ENCODE measurements at places on chromosomes 4 and X.

GRCh38 chrX:48702032-48702431, 5.5 kb downstream of the SUV39H1 start:
- no peak for DNase-seq

- DNase-seq = no peak
These were observed 6.4 kb upstream of the VAMP7 start for GRCh38 chrX:155874571-155875244.

DNA sequence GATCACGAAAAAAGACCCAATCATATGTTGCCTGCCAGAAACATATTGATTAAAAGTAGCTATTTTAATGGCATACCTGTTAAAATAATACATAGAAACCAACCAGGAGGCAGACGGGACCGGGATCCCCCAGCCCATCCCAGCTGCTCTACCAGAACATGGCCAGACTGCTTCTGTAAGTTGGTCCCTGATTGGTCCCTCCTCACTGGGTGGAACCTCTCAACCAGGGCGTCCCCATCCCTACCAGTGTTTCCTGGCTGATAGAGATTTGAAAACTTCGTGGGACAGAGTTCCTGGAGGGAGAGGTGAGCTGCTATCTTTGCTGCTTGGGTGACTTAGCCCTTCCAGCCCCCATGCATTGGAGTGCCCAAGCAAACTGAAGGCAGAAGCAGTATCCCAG, 256.2 kb downstream of the TRAM1L1 start:
- no peak for DNase-seq

DNA sequence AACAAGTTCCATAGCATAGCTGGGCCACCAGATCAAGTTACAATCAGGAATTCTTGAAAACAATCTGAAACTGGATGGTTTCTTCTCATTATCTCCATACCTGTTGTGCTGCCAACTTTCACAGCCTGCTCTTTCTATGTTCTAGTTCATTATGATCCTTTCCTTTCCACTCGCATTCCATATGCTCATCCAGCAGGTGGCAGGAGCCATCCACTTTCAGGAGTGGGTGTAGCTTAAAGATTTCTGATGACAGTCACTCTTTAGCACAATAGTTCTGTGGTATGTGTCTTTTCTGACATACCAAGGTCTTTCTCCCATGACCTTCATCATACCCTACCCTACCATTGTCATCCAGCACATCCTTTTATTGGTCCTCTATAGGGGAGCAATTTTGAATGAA, 46.4 kb downstream of the PAGE2 start:
- no peak for DNase-seq

- DNase-seq = no peak
These were observed 177.3 kb upstream of the EMCN start for GRCh38 chr4:100695039-100695654.

DNA sequence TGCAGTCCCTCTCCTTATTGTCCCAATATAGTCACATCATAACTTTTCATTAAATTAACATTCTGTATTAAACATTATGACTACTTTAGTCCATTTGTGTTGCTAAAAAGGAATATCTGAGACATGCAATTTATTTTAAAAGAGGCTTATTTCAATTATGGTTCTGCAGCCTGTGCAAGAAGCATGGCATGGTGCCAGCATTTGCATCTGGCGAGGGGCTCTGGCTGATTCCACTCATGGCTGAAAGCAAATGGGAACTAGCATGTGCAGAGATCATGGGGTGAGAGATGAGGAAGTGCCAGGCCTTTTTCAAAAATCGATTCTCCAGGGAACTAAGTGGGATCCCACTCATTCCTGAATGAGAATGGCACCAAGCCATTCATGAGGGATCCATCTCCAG, 476.3 kb upstream of the RPS6KA3 start:
- DNase-seq = no peak

- no peak for DNase-seq
These were observed 316.3 kb downstream of the DCTD start for GRCh38 chr4:182600856-182601255.

- no peak for DNase-seq
These were observed 180.6 kb downstream of the OPHN1 start for GRCh38 chrX:68252664-68253063.

GRCh38 chr4:53527930-53528329, 63.4 kb downstream of the LNX1 start:
- DNase-seq = no peak

DNA sequence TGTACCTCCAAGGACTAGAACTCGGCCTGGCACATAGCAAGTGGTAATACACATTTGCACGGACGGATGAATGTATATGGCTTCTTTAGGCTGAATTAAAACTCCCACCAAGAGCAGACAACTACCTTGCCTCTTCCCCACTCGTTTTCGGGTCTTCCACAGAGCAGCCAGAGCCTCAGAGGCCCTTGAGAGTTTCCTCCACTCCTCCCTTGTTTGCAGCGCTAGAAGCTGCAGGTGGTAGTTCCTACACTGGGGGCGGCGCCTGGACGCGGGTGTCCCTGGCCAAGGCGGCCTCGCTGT, 10.2 kb upstream of the INTU start:
- no peak for DNase-seq

GRCh38 chr4:55175779-55176231, 50.4 kb upstream of the KDR start:
- DNase-seq = no peak

DNA sequence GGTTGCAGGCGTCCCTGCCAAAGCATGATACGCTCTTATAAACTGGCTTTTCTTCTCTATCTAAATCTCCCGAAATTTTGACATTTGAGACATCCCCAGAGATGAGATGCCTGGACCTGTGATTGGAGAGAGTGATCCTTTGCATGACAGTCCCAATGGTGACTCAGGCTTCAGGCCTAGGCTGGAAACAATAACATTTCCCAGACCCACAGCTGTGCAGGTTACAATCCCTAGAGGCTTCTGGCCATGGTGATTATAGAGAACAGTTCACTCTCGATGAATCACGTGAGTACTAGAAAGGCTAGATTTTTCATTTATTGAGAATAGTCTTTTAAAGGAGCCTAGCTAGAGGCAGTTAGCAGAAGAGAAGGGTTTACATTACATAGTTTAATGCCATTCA, 75.9 kb downstream of the SPATA18 start:
- no peak for DNase-seq

- DNase-seq = no peak
These were observed 62.4 kb upstream of the PPARGC1A start for GRCh38 chr4:23952258-23952657.

DNA sequence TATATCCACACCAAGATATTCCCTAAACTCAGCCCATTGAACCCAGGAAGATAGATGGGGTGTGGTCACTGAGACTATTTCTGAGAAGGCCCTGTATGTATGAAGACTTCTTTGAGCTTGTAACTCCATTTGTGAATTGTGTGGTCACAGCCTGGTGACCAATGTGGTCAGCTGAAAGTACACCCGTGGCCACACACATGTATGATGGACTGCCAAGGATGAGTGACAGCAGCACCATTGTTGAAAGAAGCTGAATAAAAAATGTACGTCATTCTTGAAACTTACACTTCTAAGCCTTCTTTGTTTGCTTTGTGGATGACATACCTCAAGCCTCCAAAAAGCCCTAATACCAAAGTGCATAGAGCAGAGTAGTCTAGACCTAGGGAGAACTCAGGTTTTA, 581.4 kb downstream of the RAB28 start:
- no peak for DNase-seq

DNA sequence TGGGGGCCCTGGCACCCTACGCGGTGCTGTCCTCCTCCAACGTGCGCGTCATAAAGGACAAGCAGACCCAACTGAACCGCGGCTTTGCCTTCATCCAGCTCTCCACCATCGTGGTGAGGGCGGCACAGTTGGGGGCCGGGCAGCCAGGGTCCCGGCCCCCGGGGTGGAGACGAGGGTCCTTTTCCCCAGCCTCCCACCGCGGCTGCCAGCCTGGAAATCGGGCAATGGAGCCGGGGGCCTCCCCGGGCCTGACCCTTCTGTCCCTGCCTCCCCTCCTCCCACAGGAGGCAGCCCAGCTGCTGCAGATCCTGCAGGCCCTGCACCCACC, 13.7 kb upstream of the UBA1 start:
- no peak for DNase-seq

- DNase-seq = peak; percentile 65
These were observed 78.8 kb upstream of the BCOR start for GRCh38 chrX:40176351-40177116.

DNA sequence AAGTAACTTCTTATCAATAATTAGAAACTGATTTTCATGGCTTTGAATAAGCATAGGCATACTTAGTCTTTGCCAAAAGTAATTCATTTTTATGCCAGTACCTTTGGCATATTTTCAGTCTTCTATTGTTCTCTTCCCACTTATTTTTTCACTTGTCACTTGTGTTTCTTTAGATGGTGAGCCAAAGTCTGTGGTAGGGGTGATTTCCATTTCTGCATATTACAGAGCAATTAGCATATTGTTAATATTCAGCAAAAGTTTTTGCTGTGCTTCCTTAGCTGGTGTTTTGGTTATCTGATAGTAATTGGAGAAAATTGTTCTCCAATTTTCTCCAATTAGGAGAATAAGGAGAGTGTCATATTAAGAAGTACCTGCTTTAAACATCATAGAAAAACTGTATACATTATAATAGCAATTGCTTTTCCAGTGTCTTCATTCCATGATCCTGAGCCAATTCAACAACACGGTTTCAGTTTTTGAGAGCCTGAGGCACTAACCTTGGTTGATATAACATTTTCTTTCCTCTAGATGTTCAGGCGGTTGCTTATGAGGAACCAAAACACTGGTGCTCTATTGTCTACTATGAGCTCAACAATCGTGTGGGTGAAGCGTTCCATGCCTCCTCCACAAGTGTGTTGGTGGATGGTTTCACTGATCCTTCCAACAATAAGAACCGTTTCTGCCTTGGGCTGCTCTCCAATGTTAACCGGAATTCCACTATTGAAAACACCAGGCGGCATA, 64.7 kb downstream of the SMAD1 start:
- no peak for DNase-seq

DNA sequence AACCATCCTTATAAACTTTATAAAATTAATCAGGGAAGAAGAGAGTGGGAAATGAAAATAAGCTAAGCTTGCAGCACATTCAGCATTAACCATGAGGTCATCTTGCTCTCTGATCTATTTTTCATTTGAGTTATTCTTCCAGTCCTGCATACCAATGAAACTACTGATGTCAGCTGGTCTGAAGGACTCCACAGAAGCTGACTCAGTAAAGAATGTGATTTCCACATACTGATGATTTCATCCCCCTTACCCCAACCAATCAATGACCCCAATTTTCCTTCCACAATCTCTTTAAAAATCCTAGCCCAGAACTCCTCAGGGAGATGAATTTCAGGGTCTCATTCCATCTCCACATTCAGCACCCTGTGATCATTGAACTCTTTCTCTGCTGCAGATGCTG, 18.8 kb upstream of the DSPP start:
- no peak for DNase-seq

- no peak for DNase-seq
These were observed 37.5 kb downstream of the BEX3 start for GRCh38 chrX:103413705-103414387.

GRCh38 chrX:19824603-19825002, 62.8 kb downstream of the SH3KBP1 start:
- DNase-seq = no peak

GRCh38 chr4:128787509-128788311, 21.8 kb upstream of the JADE1 start:
- DNase-seq = no peak

GRCh38 chrX:46262304-46262703, 282.9 kb downstream of the ZNF674 start:
- no peak for DNase-seq

- DNase-seq = no peak
These were observed 25.8 kb downstream of the OTUD6A start for GRCh38 chrX:70087857-70088630.

GRCh38 chr4:628821-629635, 3.7 kb downstream of the PDE6B start:
- no peak for DNase-seq

- no peak for DNase-seq
These were observed 5.1 kb downstream of the STARD8 start for GRCh38 chrX:68652326-68653170.

DNA sequence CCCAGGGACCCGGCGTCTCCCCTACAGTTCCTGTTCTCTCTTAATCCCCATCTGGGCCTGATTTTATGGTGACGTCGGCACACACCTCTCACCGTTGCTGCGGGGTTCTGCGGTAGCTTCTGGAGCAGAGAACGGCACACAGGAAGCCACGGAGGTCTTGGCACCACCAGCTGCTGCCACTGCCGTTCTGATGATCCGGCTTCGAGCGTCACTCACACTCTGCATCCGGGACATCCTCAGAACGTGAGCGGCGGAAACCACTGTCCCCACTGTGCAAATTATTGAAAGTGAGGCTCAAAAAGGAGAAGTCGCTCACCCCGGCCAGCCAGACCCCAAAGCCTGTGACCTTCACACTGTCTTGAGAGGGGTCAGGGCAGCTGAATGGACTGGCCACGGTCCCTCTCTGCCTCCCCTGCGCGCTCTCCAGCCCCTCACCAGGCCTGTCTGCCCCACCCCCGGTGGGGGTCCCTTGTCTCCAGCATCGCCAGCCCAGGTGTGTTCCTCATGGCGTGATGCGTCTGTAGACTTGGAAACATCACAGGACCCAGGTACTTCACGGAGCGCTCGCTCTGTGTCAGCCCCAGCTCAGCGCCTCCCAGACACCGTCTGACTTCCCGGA, 201.1 kb downstream of the AFAP1 start:
- DNase-seq = no peak

DNA sequence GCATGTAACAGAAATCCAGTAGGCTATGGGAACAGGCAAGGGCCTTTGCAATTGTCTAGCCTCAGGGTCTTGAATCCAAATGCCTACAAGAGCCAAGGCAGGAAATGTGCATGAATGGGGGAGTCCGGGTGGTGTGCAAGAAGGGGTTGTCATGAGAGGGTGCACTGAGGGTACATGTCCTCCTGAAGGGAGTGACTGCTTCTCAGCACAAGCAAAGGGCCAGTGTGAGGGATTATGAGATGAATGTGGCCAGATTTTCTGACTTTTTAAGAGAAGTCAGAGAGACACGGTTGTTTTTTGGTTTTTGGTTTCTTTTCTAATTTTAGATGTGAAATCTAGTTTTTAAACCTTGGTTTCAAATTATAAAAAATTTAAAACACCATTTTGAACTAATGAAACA, 76.5 kb upstream of the LSM6 start:
- no peak for DNase-seq

- no peak for DNase-seq
These were observed 53.7 kb upstream of the TADA2B start for GRCh38 chr4:6989331-6989923.

DNA sequence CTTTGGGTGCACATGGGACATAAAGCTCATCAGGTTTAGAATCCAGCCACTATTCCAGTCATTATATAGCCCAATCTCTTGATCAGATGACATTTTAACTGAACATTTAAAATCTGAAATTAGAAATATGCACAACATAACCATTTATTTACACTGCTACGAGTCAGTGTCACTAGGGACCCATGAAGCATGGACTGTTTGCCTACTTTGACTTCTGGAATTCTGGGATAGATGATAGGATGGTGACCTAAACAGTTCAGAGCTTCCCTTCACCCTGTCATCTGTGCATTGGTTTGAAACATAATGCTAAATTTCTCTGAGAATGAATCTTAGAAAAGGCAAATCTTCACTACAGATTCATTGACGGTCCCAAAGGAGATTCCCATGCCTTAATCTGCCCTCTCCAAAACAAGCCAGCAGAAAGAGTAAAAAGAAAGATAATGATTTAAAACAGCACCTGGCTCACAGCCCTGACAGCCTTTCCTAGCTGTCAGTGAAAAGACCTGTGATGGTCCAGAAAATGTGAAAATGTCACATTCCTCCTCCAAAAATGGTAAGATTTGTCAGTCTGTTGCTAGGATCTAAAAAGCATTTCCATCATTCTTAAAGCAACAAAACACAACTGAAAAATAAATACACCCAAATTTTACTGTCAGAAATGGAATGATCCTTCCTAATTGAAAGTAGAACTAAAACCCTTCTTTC, 18.9 kb upstream of the HERC3 start:
- DNase-seq = no peak
